DND-41 (cell line): ENCODE measurements at places on chromosomes 12 and 14.

GRCh38 chr12:25151476-25151875 is 43.5 kb downstream of the DNAI7 start:
- no peak for DNase-seq

- no peak for DNase-seq
These were observed 58.3 kb downstream of the GUCY2C start for GRCh38 chr12:14638066-14638465.

DNA sequence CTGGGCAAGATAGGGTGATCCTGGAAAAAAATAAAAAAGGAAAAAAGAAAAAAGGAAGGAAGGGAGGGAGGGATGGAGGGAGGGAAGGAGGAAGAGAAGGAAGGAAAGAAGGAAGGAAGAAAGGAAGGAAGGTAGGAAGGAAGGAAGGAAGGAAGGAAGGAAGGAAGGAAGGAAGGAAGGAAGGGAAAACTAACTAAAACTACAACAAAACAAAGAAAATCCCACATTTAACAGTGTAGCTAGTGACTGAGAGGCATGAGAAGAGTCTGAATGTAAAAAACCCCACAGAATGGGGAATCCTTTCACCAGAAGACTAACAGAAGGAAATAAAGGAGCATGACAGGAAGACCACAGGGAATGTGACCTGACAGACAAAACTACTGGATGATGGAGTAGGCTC is 345.7 kb downstream of the NOVA1 start:
- DNase-seq, result no peak

DNA sequence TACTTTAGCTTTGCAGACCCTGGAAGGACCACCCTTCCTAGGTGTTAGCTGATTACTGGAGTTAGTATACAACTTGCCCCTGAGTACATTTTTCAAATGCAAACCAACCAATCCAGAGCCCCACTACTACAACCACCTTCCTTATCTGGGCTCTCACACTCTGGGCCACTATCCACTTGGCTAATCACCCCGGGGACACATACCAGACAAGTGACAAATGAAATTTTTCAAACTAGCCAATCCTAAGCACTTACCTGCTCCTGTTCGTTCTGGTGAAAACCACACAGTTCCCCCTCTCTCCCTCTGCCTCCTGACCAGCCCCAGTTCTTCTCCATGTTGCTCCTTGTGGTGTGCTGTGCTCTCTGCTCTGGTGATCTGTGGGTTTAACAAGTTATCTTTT is 140.4 kb downstream of the CNTN1 start:
- no peak for DNase-seq

GRCh38 chr14:91586410-91586809 is 76.3 kb upstream of the PPP4R3A start:
- no peak for DNase-seq

DNA sequence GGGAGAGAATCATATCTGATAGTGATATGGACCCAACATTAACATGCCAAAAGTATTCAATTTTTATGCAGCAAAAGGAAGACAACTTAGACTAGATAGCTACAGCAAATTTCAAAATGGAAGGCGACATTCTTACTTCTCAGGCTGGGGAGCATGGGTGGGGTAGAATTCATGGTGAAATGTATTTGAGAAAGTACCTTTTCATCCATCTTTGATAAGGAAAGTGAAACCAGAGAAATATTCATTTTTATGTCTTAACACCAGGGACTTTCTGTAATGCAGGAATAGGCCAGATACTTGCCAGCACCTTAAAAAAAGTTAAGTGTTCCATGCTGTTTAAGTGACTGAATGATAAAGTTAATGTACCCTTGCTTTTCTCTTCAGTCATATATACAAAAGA is 13.4 kb downstream of the BTG1 start:
- DNase-seq, result no peak

GRCh38 chr14:69055125-69055524 is 76.0 kb upstream of the ACTN1 start:
- DNase-seq, result no peak

GRCh38 chr12:98062464-98063245 is 452.7 kb upstream of the TMPO start:
- no peak for DNase-seq

GRCh38 chr14:102824832-102825231 is 47.6 kb downstream of the TRAF3 start:
- no peak for DNase-seq

GRCh38 chr14:34804933-34805332 is 70.2 kb downstream of the BAZ1A start:
- no peak for DNase-seq

GRCh38 chr12:126519833-126520232 is 1454.6 kb downstream of the AACS start:
- DNase-seq, result no peak

DNA sequence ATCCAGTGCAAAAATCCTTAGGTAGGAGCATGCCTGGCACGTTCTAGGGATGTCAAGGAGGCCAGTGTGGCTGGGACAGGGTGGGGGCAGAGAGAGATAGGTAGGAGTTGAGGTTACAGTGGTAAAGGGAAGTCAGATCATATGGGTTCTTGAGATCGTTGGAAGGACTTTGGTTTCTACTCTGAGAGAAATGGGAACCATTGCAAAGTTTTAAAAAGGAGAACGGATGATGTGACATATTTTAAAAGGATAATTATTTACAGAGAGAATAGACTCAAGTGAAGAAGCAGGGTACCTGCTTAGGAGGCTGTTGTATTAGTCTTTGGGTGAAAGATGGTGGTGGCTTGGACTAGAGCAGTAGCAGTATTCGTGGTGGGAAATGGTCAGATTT is 47.6 kb upstream of the ATP2B1 start:
- no peak for DNase-seq
